Retina (tissue), 1 donor: ENCODE measurements at places on chromosomes 11 and 22.
A peak's percentile ranks its signal among the peaks of the same experiment; 100 is the strongest.

- DNase-seq = no peak
Observed at GRCh38 chr11:124483422-124483821, 37.9 kb upstream of the OR8B8 start.

- no peak for DNase-seq
Observed at GRCh38 chr11:97525273-97525672, 1135.5 kb downstream of the JRKL start.

DNA sequence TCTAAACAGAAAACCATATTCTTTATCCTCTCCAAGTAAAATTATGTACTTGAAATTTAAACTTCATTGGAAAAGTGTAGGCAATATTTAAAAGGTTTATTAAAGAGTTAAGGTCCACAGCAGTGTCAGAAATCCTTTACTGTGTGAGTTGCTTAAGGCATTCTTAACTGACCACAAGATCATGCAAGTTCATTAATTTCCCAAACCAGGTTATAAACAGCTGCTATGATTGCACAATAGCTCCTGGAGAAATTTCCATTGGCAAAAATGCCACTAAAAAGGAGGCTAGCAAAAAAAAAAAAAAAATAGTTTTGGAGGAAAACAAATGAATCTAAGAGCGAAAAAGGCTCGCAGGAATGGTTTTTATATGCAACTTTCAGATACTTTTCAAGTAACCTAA is 106.2 kb downstream of the ETS1 start:
- DNase-seq = no peak

GRCh38 chr22:23262518-23263332 is 82.4 kb downstream of the BCR start:
- no peak for DNase-seq

DNA sequence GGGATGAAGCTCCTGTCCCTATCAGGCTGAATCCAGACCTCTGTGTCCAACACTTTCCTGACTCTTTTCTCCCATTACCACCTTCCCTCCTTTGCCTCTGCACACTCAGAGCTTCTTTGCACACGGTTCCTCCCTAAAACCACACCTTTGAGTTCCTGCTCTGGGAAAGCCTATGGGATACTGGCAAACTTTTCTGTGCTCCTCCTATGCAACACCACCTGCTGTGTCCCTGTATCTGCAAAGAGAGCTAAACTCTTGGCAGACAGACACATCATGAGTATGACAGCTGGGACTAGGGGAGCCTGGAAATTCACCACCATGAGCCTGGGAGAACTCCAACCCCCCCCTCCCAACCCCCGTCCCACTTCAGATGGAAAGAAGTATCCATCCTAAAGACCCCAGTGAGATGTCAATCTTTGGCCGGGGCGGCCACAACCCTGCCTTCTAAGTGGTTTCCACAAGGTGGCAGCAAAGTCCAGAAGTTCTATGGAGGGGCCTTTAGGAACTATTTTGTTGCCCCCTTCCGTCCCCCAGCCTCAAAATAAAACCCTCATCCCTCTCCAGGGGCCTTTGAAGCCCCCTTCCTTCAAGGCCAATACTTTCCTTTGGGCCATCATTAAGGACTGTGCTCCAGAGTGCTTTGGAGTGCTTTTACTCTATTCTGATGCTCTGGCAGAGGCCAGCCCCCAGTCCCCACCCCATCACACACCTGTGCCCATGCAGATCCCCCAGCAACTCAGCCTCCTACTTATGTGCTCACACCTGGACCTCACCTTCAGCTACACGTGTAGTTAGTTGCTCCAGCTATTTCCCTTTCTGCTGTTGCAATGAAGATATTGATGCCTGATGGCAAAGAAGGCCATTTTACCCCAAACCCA is 19.4 kb downstream of the HTR3A start:
- DNase-seq = peak; percentile 66

- no peak for DNase-seq
Observed at GRCh38 chr11:62435846-62436660, 17.2 kb downstream of the SCGB1A1 start.

DNA sequence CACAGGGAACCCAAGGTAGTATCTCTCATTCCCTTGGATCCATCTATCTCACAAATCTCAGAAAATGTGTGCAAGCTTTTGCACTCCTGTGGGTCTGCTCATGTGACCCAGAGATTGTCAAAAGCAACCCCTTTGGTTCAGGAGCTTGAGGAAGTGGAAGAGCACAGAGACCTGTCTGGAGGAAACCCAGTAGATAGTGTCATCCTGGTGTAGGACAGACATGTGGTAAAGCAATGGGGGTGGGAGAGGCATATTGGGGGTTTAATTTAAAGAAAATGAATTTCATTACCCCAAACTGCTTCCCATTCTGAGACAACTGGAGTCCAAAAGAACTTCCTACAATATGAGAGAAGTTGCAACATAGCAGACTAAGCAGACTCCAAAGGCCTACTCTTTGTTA is 5.8 kb upstream of the MS4A14 start:
- DNase-seq = no peak

GRCh38 chr11:102604875-102605274 is 20.3 kb downstream of the MMP20 start:
- no peak for DNase-seq

DNA sequence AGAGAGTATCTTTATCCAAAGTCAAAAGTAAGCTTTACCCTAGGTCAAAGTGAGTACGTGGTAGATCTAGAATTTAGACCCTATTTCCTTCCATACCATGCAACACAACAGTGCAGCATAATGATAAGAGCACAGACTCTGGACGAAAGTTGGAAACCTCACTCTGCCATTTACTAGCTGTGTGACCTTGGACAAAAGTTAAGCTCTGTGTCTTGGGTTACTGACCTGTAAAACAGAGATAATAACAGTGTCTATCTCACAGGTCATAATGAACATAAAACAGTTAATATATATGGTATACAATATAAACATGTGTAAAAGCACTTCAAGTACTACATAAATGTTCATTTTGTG is 13.6 kb upstream of the CHRNA10 start:
- DNase-seq = no peak

- peak; percentile 85 for DNase-seq
Observed at GRCh38 chr11:61828629-61829407, 718 bp downstream of the FADS2 start.

GRCh38 chr11:61140416-61140815 is 20.8 kb downstream of the VPS37C start:
- no peak for DNase-seq

DNA sequence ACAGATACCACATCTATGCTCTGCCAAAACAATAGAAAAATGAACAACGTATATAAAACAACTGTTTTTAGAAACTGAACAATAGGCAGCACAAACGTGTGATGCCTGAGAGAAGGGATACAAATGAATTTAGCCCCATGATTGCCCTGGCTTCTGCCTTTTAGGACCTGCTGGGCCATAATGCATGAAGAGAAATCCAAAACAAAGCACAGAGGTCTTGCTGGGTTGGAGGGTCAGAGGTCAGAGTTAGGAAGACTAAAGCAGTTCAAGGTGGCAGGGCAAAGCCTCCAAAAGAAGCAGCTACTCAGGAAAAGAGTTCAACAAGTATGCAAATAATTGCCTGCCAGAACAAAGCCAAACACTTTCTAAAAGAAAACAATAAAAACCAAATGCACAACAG is 138.5 kb downstream of the TTC28 start:
- DNase-seq = no peak

- no peak for DNase-seq
Observed at GRCh38 chr11:67381244-67381972, 8.0 kb upstream of the CLCF1 start.

- no peak for DNase-seq
Observed at GRCh38 chr11:1765871-1766718, 2.4 kb upstream of the CTSD start.

- DNase-seq = no peak
Observed at GRCh38 chr11:19995145-19995544, 165.1 kb downstream of the DBX1 start.

DNA sequence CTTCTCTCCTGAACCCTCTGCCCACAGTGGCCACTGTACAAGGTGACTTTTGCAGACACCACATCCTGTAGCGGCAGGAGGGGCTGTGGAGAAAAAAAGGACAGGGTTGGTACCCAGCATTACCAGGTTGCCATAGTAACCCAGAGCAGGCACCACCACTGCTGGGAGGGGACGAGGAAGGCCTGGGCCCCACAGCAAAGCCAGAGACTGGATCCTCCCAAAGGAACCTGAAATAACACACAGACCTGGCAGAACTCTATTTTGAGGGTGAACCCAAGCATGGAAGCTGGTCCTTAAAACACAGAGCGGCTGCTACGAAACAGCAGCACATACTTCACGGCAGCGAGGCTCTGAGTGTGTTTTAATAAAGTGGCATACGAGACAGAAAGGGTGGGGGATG is 380.6 kb downstream of the CTTN start:
- DNase-seq = peak; percentile 37

- DNase-seq = no peak
Observed at GRCh38 chr11:71461696-71462095, 8.7 kb downstream of the NADSYN1 start.

- no peak for DNase-seq
Observed at GRCh38 chr11:126829716-126830115, 170.9 kb downstream of the KIRREL3 start.

DNA sequence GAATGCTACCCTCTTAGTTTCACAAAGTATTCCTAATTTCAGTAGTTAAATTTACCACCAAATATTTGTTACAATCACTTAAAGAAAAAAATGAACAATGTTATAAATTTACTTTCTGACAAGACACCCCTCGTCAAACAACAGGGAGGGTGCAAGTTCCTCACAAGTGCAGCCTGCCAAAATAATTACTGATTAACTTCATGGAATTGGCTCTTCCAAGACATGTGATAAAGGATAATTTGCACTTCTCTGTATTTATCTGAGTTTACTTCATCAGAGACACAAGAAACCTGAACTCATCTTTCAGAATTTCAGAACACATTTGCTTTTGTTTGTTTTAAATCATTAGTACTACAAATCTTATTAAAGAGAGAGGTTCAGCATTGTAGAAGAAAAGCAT is 66.5 kb downstream of the LARGE2 start:
- no peak for DNase-seq
